ENCODE measurements at places on chromosomes 5 and 9.
A peak's percentile ranks its signal among the peaks of the same experiment; 100 is the strongest.

- DNase-seq = peak; percentile 87
Observed at GRCh38 chr9:129334105-129334935, 156.3 kb upstream of the IER5L start.

DNA sequence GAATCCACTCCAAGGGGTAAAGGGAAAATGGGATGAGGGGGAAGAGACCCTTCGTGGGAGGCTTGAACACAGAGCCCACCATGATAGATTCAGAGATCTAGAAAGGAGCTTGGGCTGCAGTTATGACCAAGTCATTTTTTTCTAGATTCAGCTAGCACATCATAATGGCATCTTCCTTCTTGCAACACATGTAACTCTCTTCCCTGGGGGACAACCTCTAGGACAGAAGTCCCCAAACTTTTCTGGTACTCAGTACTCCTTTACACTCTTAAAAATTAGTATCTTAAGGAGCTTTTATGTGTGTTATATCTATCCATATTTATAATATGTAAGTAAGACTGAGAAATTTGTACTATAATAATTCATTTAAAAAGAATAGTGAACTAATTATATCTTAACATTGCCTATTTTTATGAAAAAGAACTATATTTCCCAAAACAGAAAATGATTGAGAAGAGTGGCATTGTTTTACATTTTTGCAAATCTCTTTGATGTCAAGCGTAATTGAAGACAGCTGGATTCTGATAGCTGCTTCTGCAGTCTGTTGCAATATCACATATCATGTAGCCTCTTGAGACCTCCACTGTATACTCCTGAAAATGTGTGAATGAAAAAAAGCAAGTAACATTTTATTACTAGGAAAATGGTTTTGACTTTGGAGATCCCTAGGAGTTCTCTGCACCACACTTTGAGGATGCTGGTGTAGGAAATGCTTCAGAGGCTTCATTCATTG is 875 bp downstream of the ACO1 start:
- no peak for DNase-seq

DNA sequence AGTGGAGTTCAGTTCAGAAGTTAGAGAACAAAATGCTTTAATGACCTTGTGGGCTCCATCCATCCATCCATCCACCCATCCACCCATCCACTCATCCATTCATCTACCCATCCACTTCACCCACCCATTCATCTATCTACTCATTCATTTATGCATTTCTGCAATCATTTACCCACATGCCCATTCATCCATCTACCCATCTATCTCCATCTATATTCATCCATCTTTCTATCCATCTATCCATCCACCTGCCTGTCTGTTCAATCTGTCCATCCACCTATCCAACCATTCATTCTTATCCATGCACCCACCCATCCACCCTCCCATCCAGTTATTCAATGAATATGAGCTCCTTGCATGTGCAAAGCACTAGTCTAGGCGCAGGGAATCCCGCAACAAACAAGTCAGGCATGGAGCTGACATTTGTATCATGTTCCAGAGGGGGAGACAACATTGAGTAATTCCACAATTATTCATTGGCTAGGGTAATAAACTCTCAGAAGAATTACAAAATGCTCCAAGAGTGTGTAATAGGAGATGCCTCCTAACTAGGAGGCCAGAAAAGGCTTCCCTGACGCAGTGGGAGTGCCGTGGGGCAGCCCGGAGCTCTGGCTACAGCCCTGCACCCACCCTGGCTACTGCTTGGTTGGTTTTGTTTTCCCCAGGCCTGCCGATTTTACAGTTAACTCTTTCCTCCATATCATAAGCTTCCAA is 211.2 kb downstream of the NXNL2 start:
- DNase-seq = peak; percentile 81

GRCh38 chr5:67085616-67086015 is 111.0 kb downstream of the CD180 start:
- DNase-seq = no peak

DNA sequence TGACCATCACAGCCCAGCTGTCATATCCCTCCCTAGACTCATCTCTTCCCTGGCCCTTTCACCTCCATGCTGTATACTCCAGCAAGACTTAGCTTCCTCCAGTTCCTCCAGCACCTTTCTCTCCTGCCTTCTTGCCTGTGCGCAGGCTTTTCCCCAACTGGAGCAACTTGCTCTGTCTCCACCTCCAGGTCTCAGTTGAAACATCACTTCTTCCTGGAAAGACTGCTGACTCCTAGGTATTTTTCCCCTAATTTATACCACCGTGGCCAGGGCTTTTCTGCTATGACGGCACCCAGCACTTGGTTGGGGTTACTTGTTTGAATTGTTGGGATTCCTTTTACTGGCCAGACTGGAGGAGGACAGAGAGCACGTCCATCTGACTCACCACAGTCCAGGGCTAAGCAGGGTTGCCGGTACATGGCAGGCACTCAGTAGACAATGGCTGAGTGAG is 67.5 kb downstream of the KCNIP1 start:
- peak; percentile 7 for DNase-seq

DNA sequence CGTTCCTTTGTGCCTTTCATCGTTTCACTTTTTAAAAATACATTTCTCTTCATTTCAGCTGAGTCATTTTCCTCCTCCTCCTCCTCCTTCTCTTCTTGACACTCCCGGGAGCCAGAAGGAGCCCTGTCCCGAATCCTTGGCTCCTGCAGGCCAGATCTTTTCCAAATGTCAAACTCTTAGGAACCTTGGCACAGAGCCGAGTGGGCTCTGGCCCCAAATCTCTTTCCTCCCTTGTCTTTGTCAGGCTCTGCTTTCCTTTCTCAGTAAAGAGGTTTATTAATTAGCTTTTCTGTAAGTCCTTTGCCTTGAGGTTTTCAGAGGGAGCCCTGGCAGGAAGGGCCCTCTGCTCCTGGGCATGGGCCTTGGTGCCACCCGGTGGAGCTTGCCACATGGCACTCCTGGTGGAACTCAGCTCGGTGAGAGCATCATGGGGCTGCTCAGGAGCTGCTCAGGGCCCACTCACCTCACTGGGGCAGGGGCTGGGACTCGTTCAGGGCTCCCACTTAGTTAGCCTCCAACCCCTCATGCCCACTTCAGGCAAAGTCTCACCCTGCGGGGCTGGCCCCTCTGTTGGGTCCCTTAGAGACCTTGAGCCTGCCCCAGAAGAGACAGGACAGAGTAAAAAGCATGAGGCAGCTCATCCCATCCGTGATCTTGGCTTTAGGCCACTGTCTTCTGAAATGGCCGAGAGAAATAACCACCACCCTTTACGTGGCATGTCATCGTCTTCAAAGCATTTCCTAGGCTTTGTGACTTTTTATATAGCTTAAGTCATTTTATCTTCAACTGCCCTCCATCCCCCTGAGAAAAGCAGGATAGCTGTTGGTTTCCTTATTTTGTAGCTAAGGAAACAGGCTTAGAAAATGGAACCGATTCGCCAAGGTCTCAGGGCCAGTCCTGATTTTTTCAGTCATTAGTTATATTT is 17.1 kb downstream of the STC2 start:
- DNase-seq = no peak

- peak; percentile 83 for DNase-seq
Observed at GRCh38 chr5:172897481-172898217, 61.6 kb upstream of the RPL26L1 start.

DNA sequence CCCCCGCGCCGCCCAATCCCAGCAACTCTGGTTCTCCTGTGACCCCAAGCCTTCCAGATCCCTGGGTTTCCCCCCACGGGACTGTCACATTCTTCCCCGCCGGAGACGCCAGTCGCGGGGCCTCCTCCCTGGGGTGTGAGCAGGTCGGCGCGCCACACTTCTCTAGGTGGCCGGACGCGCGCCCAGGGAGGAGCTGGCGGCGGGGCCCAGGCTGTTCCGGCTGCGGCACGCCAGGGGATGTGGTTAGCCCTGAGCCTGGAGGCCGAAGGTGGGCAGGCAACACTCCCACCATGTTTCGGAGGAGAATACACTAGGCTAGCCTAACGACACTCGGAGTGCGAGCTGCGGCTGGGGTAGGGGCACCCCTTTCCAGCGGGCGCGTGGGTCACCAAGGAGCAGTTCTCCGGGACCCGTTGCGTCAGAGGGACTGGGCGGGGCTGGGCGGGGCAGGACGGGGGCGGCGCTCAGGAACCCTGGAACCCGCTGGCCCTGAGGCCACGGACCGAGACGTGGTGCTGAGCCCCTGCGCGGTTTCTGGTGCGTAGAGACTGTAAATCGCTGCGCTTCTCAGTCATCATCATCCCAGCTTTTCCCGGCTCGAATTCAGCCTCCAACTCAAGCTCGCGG is at the start of gene SLC27A6:
Gene SLC27A6, plus strand, starts transcription at position 478 of the 627 bp plus-strand sequence. CDS start 650 bp downstream, outside the sequence.
- no peak for DNase-seq

GRCh38 chr5:145072889-145073288 is 762.3 kb downstream of the PRELID2 start:
- DNase-seq = no peak

DNA sequence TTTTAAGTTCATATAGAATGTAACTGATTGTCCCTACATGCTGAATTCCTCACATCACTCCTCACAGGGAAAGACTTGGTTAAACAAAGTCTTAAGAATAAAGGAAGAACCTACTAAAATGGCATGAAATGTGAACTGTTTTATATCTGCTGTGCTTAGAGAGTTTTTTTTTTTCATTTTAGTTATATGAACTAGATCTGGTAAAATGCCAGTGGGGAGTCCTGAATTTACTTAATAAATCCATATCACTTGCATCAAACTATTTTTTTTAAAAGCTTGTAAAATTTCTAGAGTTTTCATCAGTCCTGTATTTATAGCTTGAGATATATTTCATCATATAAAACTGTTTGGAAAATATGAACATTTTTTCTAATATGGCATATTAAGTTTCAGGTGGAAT is 1528.6 kb downstream of the EFNA5 start:
- no peak for DNase-seq

GRCh38 chr5:179269781-179270543 is 75.3 kb downstream of the ADAMTS2 start:
- DNase-seq = no peak

DNA sequence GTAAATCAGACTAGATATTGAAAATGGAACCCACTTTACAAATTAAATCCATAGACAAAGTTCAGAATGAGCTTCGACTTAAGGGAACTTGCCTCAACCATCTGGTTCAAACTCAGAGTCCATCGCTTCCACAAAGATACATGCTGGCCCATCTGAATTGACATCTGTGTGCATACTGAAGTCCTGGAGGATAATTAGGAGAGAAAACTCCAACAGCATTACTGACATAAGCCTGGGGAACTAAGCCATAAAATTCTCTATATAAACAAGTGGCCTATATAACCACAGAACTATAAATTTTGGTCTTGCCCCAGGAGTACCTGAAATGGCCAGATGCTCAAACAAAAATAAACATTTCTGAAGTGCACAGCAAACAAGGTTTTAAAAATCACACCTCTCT is 94.4 kb downstream of the IZUMO3 start:
- no peak for DNase-seq

GRCh38 chr9:87629104-87629503 is 96.8 kb upstream of the CTSL start:
- DNase-seq = no peak

DNA sequence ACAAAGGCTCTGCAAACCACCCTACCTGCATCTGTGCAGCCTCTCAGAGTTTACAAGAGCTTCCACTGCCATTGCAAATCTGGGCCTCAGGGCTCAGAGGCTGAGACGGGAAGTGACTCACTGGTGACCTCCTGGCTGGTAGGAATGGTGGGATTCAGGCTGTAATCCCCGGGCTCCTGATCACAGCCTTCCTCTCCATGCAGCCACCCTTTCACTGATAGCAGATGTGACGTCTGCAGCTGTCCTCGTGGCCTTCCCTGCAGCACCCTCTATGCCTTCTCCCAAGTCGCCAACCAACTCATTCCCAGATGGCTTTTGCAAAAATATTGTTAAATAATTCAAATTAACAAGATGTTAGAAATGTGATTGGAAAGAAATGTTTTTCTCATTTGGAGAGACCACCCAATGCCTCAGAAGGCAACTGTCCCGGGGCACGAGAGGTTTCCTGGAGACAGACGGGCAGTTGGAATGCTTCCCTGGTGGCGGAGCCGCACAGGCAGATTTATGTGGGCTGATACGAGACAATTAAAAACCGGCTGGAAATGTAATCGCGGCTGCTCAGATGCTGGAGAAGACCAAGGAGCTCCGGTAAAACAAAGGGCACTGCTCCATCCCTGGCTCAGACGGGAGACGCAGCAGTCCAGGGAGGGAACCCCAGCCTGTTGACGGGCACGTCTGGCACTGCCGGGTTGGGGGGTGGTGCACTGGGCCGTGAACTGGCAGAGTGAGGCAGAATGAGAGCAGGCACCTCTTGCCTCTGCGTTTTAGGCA is 34.4 kb upstream of the SLC25A51 start:
- peak; percentile 41 for DNase-seq

DNA sequence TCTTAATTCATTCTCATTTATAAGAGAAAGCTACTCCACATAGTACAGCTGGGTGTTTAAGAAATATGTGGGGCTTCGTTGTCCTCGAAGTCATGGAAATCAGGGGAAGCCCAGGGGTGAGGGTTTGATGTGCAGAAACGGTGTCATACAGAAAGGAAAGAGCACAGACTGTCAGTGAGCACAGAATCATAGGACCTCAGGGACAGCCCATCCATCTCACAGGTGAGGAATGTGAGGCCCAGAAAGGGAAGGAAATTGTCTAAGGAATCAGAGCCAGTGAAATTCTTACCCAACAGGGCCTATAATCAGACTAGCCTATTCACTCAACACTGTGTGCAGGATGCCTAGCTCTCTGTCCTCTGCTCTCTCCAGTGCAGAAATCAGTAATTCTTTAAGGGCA is 535.6 kb downstream of the SPOCK1 start:
- no peak for DNase-seq

DNA sequence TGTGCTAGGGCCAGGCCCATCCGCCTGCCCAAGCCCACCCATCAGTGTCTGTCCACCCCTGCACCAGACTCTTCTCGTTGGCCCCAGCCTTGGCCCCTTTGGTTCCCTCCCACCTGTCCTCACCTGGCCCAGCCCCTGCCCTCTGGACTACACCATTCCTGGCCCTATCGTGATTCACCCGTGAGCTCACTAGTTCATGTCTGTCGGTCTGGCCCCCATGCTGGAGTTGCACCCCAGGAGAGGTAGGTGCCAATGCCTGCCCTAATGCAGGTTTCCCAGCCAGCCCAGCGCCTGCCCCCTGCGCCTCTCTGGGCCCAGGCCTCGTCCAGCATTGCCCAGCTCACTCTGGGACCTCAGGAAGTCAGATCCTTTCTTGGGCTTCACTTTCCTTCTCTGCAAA is 115.4 kb upstream of the LMX1B start:
- DNase-seq = no peak

DNA sequence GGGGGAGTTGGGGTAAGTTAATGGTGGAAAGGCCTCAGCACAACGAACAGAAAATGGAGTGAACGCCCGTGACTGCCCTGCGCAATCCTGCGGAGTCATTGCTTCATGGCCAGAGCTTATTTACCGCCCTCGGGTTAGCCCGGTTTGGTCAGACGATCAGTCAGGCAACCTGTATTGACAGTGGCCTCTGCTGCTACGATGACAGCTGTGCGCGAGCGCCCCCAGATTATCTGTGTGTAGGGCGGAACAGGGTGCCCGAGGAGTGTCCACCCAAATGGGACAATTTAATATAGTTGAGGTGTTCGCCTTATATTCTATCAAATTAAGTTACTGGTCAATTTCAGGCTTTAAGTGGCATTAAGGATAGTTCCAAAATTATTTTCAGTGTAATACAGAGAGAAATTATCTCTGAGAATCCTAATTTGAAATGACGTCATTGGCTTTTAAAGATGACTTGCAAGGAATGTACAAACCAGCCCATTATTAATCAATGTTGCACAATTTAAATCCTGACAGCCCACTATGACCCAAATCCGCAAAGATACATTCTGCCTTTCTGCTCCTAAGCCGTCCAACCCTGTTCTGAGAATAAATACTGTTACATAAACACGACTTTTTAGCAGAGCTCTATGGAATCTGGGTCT is 879 bp upstream of the UBQLN1 start:
- DNase-seq = no peak
